ENCODE measurements at places on chromosomes 1 and 21. TPM values are rescaled to one million over a fixed set of nuclear protein-coding genes. Genes with fewer than 3 reads are reported as not detected.

The SLC1A7 gene
- not detected for total RNA-seq

The LRRC41 gene
- total RNA-seq: 44.6 TPM

The LCE2A gene
- total RNA-seq: not detected

The EFNA3 gene
- 4.0 TPM for total RNA-seq

The MFAP2 gene
- total RNA-seq: 0.55 TPM

The PRR9 gene
- not detected for total RNA-seq
